Brain pericyte (primary cell): ENCODE measurements at places on chromosomes 2 and 18.

GRCh38 chr2:190410166-190410565 is 2.0 kb downstream of the MFSD6 start:
- no peak for DNase-seq

DNA sequence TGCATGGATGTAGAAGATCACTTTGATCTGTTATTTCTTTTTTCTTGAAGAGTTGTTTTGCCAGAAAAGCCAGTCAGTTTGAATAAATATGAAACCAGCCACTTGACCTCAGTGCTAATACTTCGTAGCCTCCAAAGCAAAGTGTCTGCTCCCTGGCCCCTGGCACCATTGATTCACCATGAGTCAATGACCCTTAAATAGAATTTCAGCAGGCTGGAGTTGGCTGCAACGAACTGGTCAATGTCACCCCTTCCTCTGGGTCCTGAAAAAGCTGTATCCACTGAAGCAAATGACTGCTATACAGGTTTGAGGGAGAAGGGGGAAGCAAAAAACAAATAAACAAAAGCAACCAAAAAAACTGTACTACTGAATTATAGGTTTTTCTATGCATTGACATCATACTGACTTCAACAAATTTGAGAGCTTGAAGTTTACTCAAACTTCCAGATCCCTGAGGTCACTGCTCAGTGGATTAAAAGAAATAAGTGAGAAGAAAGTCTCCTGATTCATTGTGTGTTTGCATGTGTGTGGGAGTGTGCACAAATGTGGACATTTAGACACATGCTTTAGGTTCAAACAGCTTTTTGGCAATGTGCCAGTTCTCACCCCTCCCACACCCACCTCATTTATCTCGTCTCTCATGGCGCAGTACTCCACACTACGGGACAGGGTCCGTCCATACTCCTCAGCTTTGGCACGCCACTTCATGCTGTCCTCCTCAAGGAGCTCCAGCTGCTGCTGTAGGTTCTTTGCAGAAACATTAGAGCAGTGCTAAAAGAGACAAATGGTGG is 58.1 kb upstream of the TTN start:
- no peak for DNase-seq

GRCh38 chr18:53115876-53116585 is 776.0 kb downstream of the DCC start:
- no peak for DNase-seq

DNA sequence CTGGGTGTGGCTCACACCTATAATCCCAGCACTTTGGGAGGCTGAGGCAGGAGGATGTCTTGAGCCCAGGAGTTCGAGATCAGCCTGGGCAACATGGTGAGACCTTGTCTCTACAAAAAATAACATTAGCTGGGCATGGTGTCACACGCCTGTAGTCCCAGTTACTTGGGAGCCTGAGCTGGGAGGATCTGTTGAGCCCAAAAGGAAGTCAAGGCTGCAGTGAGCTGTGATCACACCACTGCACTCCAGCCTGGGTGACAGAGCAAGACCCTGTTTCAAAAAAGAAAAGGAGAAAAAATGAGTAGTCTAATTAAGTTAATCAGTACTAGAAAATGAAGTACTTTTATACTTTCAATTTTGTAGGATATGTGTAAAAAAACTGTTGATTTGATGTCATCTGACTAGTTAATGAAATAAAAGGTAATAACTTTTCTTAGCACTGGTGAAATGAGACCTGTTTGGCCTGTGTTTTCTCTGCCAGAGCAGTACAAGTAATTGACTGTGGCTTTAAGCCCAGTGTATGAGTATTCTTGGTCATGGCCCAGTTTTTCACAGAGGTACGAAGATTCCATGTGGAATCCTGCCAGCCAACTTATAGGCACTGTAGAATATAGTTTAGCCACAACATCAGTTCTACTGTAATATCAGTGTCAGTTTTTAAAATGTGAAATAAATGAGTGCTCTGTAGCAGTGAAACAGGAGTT is 35.8 kb downstream of the MFSD6 start:
- no peak for DNase-seq

- DNase-seq, result no peak
Measured at GRCh38 chr2:75569546-75569945, 8.8 kb upstream of the EVA1A start.

DNA sequence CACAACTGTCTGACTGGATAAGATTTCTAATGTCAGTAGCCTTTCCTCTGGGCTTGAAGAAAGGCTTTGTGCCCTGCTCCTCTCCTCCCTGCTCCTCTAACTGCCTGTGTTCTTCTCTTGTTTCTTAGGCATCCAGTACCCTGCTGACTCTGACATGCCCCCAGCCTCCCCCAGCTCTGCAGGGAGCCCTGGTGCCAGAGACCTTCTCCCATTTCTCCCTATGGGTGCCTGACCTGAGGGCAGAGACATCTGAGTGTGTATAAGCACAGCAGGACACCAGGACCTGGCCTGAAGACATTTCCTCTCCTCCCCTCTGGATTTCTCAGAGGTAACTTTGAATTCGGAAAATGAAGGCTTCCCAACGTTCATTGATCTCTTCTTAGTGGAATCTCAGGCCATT is 23.6 kb downstream of the RNF144A start:
- DNase-seq, result no peak

GRCh38 chr2:43107679-43108078 is 118.7 kb downstream of the ZFP36L2 start:
- no peak for DNase-seq

- DNase-seq, result no peak
Measured at GRCh38 chr2:200814917-200815316, 3.2 kb downstream of the BZW1 start.
